ENCODE measurements at places on chromosomes 2 and 18.
A peak's percentile ranks its signal among the peaks of the same experiment; 100 is the strongest.

DNA sequence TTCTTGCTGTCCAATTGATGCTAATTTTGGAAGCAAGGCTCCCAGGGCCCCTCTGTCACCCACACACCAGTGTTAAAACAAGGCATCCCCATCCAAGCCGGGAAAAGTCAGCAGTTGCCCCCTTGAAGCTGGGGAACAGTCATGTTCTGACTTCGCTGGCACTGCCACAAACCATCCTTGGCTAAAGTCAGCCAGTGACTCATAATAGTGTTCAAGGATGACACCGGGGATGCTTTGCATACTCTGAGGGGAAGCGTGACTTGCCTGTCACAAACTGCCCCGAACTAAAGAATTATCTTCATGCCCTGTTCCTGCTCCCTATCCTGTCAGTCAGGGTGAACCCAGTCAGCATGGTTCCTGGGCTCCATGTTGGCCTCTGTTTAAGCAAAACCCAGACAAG, 37.0 kb downstream of the TGFA start:
- DNase-seq = no peak

GRCh38 chr2:178327516-178327915, 123.5 kb downstream of the PRKRA start:
- DNase-seq = peak; percentile 57

DNA sequence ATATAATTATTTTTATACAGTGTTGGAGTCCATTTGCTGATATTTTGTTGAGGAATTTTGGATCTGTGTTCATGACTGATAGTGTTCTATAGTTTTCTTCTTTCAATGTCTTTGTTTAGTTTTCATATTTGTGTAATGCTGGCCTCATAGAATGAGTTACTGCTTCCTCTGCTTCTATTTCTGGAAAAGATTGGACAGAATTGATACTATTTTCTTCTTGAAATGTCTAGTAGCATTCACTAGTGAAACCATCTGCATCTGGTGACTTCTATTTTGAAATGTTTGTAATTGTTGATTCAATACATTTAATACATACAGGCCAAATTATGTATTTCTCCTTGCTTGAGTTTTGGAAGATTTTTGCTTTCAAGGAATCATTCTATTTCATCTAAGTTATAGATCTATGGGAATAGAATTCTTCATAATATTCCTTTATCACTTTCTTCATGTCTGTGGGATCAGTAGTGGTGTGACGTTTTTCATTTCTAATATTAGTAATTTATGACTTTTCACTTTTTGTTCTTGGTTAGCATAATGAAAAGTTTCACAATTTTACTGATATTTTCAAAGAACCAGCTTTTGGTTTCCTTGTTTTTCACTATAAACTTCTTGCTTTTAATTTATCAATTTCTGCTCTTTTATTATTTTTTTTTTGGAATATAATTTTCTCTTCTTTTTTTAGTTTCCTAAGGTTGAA, 509.9 kb upstream of the VRK2 start:
- DNase-seq = no peak

GRCh38 chr18:37508207-37508606, 57.4 kb downstream of the CELF4 start:
- peak; percentile 96 for DNase-seq

DNA sequence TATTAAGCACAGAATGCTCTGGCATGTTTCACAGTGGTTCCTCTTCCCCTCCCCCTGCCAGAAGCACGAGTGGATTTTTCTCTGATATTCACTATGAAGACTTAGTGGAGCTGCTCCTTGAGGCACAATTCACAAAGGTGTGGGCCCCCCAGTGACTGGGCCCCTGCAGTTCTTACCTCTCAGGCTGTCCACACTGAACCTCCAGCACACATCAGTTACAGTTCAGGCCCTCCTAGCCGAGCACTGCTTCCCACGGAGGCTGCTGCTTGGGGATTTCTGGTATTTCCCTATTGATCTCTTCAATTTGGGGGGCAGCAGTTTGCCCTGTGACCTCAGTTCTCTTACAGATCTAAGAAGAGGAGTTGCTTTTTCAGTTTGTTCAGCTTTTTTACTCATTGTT, 236.1 kb downstream of the SH3RF3 start:
- no peak for DNase-seq

- peak; percentile 86 for DNase-seq
Measured at GRCh38 chr18:62651276-62652056, 63.9 kb upstream of the PHLPP1 start.

GRCh38 chr2:137050949-137051348, 285.6 kb downstream of the THSD7B start:
- peak; percentile 57 for DNase-seq

GRCh38 chr2:202871300-202872141, at the start of gene ICA1L:
TSS of gene ICA1L (minus strand) at chr2:202871766. CDS start at chr2:202829009, 42,757 bp downstream.
- peak; percentile 80 for DNase-seq

GRCh38 chr18:35215026-35215425, 25.8 kb upstream of the ZNF397 start:
- peak; percentile 46 for DNase-seq

GRCh38 chr2:212402316-212402715, 136.3 kb downstream of the ERBB4 start:
- DNase-seq = no peak

GRCh38 chr2:129139380-129139779, 820.7 kb upstream of the HS6ST1 start:
- no peak for DNase-seq

GRCh38 chr2:47344890-47345589, 57.9 kb upstream of the MSH2 start:
- DNase-seq = peak; percentile 97

DNA sequence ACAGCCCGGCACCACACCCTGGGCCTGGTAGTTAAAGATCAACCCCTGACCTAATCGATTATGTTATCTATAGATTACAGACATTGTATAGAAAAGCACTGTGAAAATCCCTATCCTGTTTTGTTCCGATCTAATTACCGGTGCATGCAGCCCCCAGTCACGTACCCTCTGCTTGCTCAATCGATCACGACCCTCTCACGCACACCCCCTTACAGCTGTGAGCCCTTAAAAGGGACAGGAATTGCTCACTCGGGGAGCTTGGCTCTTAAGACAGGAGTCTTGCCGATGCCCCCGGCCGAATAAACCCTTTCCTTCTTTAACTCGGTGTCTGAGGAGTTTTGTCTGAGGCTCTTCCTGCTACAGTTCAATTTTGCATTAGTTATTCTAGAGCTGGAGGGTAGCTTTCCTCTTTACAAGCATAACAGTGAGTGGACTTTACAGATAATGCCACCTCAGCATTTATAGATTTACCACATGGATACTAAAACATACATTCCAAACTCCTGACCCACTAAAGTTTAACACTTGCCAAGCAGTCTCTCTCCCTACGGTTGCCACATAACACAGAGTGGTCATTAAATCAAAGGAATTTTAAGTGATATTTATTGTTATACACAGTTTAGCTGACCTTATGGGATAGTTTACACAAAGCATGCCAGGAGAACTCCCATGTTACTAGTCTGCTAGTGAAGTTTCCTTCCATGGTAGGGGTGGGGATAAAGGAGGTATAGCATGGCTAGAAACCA, 101.0 kb downstream of the EVA1A start:
- no peak for DNase-seq

DNA sequence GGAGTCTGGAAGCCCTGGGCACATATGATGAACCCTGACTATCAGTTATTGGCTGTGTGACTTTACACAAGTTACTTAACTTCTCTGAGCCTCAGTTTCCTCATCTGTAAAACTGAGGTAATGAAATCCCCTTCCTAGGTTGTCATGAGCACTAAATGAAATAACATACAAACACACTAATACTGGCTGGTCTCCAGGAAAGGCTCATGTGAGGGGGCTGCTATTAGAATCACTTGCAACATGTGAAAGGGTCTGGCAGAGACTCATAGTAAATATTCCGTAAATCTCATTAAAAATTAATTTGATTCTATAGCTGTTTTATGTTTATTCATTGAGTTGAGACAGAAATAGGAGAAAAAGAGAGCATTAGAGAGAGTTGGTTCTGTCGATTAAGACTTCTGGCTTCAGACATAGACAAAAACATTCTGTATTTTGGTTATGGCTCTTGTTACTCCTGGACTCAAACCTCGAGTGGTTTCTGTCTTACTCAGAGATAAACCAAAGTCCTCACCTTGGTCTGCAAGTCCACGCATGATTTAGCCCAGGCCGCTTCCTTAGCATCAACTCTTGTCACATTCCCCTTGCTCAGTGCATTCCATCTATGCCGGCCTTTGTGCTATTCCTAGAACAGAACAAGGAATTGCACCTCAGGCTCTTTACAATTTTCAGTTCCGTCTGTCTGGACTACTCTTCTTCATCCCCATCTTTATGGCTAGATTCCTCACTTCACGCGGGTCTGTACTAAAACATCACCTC, 139.1 kb downstream of the NXPH2 start:
- no peak for DNase-seq

DNA sequence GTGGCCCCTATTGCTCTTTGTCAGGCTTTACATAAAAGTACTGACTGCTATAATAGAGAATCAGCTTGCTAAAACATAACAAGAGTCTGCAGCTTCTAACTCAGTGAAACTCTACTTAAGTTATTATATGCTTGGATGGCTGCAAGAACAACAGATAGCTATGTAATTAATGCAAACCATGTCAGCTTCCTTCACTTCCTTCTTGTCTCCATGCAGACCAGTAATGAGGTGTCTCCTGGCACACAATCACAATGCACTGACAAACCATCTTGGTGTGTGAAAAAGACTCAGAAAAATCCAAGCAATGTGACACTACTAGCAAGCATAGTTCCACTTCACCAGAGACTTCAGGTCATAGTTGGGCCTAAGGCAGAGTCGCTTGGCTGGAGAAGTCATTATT, 2068.9 kb upstream of the PIK3C3 start:
- DNase-seq = no peak

- DNase-seq = no peak
Measured at GRCh38 chr18:30556112-30556511, 486.4 kb downstream of the DSC3 start.

DNA sequence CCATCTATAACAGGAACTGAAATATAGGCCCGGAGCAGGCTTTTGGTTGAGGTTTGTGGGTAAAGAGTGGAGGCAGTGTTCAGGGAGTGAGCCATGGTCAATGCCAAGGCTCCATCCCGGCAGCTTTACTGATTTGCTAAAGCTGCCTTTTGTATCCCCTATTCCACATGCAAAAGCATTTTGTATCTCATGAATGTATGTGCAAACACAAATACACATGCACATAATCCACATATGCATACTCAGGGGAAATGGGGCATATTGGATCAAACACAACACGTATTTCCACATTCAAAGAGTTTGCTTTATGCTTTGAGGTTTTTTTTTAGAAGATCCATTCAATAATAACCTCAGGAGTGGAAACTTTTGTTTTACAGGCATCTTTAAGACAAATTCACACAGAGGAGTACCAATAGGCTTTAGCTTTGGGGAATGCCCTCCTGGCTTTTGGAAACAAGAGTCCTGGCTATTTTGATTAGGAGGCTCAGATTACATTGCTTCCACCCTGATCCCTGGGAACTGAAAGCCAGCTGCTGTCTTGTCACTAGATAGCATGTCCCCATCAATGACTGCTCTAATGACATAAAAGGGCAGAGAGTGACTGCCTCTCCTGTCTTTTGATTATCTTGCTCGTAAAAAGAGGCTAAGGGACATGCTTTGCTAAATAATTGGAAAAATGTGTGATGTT, 263.2 kb downstream of the EN1 start:
- peak; percentile 4 for DNase-seq

GRCh38 chr2:159211447-159212396, 74.8 kb downstream of the WDSUB1 start:
- DNase-seq = no peak

- DNase-seq = peak; percentile 74
Measured at GRCh38 chr18:24559526-24559925, 99.1 kb downstream of the HRH4 start.

GRCh38 chr2:20216130-20217025, 8.6 kb downstream of the SDC1 start:
- no peak for DNase-seq

- no peak for DNase-seq
Measured at GRCh38 chr2:206381881-206382280, 61.5 kb upstream of the ADAM23 start.

GRCh38 chr2:217756375-217757107, 246.3 kb downstream of the TNS1 start:
- peak; percentile 54 for DNase-seq

GRCh38 chr2:29066997-29067605, 7.2 kb downstream of the PCARE start:
- DNase-seq = no peak

DNA sequence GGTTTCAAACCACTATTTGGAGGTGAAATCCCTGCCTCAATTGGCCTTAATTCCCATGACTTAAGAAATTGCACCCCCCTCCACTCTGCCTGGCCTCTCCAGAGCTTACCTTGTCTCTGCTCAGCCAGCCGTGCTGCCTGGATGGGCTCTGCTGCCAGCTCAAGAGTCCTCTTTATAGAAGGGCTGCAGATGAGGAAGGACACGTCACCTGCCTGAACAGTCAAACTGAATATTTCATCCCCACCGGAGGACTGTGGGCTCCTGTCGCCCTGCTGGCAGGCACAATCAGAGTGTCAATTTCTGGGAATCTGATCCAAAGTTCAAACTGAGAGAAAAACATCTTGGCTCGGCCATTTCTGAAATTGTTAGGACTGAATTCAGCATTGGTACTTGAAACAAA, at the start of gene OTOS:
TSS of gene OTOS (minus strand) at position 148 of the 400 bp plus-strand sequence. CDS start 332 bp downstream, outside the sequence.
- no peak for DNase-seq

- DNase-seq = no peak
Measured at GRCh38 chr2:25259737-25260124, 82.0 kb downstream of the DNMT3A start.

DNA sequence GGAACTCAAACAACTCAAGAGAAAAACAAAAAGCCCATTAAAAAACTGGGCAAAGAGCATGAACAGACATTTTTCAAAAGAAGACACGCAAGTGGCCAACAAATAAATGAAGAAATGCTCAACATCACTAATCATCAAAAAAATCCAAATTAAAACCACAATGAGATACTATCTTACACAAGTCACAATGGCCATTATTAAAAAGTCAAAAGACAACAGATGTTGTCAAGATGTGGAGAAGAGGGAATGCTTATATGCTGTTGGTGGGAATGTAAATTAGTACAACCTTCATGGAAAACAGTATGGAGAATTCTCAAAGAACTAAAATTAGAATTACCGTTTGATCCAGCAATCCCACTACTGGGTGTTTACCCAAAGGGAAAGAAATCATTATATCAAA, 15.1 kb downstream of the LMAN1 start:
- DNase-seq = no peak

DNA sequence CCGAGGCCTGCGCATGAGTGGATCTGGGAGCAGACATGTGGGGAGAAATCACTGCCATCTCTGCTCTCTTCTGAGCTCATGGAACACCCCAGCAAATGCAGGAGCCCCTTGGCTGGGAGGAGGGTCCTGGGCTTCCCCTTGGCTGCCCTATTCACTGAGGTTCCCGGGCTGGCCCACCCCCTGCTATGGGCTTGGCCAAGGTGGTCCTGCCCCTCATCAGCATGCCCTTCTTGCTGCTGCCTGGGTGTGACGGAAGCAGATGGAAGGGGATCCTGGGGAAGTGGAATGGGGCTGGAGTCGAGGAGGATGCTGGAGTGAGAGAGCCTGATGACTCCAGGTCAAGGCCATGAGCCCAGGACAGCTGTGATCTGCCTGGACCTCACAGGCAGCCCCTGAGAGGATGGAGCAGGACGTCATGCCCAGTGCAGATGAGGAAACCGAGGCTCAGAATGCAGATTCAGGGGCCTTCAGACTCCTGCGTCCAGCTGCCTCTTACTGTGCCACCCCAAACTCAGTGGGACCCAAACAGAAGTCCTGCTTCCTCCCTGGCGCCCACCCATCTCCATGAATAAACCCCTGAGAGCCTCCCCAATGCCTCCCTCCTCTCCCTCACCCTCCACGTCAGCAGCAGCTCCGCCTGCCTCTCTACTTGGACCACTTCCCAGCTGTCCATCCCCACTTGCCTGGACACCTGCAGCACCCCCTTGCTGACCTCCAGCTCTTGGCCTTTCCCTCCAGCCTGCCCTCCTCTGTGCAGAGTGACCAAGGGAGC, 4.0 kb downstream of the SNED1 start:
- no peak for DNase-seq

Data from NCI-H69 (cell line).